KG1 (cell line): ENCODE measurements at places on chromosomes 4 and X.

DNA sequence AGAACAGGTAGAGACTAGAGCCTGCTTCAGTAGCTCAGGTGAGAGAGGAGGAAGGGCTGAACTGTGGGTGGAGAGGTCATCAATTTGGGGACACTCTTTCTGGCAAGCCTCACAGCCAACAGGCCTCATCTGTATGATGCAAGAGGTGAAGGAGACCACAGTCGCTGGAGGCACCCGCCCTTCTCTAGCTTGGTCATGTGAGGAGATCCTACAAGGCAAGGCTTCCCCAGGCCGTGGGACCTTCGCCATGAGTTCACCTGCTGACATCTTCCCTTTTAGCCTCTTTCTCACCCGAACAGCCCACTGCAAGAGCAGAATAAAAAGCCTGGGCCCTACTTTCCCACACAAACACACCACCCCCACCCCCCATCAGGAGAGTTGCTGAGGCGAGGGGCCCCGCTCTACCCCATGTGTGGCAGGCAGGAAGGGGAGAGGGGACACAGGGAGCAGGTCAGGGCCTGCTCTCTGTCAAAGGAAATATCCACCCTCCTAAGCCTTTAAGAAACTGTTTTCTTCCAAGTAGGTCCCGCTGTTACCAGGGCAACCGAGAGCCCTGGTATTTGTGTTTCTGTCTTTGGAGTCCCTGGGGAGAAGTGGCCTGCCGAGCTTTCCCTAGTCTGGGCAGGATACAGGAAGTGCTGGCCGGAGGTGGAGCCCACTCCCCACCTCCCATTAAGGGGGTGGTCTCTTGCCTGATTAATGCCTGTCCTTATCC lies 8.1 kb downstream of the RTL5 start:
- no peak for DNase-seq

DNA sequence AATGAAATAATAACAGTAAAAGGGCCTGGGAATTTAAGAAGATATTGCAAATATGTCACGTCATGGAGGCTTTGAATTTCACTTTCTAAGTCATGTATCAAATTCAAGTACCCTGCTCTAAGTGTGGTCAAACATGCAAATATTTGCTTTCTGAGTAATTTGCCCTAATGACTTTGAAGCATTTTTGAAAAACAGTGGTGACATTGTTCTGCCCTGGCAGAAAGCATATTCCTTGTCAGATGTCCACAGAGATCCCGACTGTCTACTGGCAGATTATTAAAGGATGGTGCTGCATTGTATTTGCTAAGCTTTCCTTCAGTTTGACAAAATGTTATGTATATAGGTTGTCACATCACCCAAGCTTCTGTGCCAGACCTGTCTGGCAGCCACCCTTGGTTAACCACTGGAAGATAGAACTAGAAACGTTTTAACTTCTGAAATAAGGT lies 92.5 kb downstream of the ANK2 start:
- DNase-seq: no peak

DNA sequence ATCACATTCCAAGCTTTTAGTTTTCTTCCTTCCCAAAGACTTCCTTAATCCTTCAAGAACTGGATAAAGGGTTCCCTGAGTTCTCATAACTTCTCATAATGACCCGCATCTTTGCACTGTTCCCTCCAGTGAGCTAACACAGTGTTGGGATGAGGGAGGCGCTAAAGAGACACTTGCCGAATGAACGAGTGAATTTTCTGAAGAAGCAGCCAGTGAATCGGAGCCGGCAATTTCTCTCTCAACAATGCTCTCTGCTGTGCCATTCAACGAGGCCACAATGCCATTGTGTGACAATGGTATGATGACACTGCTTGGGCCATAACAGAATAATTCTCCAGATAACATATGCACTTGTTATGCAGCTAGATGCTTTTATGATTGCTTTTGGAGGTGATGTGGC lies 51.4 kb upstream of the ZFP42 start:
- DNase-seq: no peak

GRCh38 chr4:75733369-75733768 lies 9.0 kb downstream of the USO1 start:
- no peak for DNase-seq

DNA sequence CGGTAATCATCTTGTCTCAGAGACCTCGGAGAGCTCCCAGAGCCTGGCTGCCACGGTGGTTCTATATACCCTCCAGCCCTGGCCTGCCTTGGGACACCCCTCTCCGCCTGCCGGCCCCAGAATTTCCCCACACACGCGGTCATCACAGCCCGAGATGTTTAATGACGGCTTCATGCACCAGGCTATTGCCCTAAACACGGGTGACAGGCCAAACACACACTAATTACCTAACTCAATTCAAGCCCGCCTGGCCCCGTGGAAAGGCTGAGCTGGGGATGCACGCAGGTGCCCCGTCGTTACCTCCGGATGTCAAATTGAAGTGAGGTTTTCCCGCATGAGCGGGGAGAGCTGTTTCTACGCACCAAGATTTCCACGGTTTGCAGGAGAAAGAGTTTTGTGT lies 72.9 kb upstream of the PPP2R3B start:
- no peak for DNase-seq
